ENCODE measurements at places on chromosomes 6 and 20.

GRCh38 chr20:14997791-14998190 is 660.4 kb upstream of the FLRT3 start:
- DNase-seq, result no peak

GRCh38 chr6:128233531-128233930 is 286.9 kb downstream of the PTPRK start:
- no peak for DNase-seq

GRCh38 chr20:11143481-11143880 is 469.7 kb upstream of the JAG1 start:
- no peak for DNase-seq

DNA sequence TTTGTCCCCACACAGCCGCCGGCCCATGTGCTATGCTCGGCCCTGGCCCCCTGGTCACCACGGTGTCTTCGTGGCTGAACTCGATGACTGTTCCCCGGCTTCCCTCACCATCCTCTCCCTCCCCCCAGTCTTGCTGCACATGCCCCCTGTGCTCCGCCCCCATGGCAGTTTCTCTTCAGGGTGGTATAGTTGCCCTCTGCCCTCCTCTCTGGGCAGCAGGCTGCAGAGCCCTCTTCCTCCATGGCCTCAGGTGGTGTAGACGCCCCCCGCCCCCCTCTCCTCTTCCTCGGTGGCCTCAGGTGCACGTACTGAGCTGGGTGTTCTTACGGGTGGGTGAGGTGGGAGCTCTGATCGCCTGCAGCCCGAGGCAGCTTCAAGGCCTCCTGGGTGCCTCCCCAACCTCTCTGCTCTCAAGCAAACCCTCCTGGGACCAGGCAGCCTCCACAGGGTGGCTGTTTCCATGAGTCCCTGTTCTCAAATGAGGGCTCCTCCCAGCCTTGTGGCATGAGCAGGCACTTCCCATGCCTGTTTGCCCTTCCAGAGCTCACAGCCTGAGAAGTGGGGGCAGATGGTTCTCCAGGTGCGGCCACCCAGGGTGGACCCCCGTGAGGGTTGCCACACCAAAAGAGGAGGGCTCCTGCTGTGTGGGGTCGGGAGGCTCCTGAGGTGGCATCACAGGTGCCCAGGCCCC is 24.8 kb downstream of the COL20A1 start:
- DNase-seq, result no peak

DNA sequence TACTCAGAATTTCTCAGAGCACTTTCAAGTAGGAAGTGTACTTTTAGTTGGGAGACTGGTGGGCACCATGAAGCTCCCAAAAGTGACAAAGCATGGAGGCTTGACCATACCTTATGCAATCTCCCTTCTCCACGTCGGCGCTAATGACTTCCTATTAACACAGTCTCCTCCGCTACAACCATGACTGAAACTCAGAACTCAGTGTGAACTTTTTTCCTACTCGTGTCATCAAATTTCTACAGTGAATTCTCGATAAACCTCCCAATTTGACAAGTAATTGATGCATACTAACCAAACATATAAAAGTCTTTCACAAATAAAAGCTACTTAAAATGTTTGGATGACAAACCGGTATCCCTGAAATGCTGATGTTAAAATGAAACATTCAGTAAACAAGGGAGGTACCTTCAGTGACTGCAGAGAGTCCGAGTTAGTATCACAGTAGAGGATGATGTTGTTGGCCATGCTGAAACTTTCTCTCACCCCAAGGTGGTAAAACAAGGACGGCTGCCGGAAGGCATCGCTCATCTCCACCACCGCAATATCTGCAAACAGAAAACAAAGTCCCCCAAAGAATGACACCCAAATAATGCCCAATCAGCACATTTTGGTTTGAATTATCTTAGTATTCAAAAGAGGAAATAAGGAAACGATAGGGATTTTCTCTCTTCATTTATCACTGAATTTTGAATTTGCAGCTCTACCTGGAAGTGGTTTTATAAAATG is 72.1 kb downstream of the MAP3K5 start:
- DNase-seq, result no peak

- DNase-seq, result no peak
Observed at GRCh38 chr20:1623501-1624205, 3.8 kb upstream of the SIRPB1 start.

DNA sequence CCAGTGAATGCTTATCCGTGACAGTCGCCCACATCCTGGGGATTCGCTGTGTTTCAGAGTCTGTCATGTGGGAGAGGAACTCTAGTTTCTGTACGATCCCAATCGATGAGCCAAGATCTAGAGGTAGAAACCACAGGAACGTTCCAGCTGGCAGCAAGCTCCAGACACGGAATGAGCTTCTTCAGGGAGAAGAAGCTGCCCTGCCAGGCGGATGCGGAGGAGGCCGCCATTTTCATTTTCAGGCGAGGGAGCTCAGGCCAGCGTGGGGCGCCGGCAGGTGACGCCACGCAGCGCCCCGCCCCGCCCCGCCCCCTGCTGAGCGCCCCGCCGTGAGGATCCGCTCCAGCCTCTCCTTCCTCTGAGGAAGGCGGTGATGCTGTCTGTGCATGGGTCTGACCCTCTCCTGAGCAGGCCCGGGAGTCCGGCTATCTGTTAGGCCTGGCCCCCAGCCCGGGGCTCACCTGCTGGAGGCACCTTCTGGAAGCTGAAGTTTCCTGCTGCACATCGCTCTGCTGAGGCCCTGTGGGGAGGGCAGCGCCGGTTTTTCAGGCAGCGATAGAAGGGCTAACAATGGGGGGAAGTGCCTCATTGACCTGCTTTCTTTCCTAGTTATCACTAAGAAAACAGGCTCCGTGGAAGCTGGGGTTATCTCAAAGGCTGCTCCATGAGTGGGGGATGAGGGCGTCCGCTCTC is 147.5 kb downstream of the ERMARD start:
- no peak for DNase-seq

DNA sequence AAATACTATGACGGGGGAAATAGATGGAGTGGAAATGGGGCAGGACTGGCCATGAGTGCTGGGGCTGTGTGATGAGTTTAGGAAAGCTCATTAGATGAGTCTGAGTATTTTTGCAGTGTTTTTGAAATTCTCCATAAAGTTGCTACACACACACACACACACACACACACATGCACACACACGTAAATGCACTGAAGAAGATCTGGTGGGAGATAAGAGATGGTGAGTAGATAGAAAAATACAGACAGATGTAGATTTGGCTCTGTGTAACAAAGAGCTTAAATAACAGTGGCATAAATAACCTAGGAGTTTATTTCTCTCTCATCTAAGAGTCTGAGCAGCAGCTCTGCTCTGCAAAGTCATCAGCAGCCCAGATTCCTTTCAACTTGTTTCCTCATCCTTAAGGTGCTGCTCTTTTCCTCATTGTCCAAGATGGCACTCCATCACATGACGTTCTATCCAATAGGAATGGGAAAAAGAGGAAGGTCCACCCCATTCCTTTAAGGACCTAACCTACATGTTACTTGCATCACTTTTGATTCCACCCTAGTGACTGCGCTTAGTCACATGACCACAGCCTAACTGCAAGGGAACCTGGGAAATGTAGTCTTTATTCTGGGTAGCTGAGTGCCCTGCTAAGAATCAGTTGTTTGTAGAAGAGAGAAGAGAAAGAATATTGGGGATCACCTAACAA is 76.4 kb downstream of the EYA2 start:
- no peak for DNase-seq

GRCh38 chr6:76861403-76861802 is 601.9 kb downstream of the HTR1B start:
- DNase-seq, result no peak

GRCh38 chr6:118680452-118681095 is 29.2 kb upstream of the CEP85L start:
- DNase-seq, result no peak

DNA sequence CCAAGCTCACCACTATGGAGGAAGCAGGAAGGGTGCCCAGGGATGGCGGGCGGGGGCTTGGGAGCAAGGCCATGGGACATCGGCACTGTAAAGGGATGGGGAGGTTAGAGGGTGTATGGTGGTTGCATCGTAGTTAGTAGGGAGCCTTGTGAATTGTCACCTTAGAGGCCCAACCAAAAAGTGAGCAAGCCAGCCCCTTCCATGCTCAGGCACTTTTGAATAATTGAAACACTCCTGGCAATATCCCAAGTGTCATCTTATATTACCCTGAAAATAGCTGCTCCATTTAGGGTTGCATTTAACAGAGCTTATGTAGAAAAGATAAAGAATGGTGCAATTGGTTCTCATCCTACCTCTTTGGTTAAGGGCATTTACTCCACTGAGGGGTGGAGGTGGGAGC is 169.2 kb downstream of the SAMD5 start:
- DNase-seq, result no peak

DNA sequence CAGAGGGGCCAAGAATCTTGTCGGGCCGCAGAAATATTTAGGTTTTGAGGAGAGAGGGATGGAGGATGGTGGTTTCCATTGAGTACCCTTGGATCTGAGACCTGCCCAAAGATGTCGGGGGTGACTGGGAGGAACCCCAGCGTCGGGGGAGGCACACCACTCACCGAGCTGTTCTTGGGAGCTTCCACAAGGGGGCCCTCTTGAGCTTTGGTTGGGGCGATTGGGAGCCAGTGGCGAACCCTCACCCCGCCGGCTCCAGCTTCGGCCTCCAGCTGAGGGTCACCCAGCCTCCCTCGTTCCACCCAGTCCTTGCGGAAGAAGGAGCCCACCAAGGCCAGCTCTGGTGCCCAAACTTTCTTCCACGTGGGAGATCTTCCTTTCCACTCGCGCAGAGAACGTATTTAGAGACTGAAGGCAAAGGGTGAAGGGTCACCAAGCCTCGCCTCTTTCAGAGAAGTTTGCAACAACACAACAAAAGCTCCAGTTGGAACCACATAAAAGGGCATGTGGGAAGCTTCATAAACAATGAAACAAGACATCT is 33.6 kb downstream of the APCDD1L start:
- DNase-seq, result peak; percentile 40

GRCh38 chr6:129565811-129566210 is 144.2 kb downstream of the ARHGAP18 start:
- no peak for DNase-seq

DNA sequence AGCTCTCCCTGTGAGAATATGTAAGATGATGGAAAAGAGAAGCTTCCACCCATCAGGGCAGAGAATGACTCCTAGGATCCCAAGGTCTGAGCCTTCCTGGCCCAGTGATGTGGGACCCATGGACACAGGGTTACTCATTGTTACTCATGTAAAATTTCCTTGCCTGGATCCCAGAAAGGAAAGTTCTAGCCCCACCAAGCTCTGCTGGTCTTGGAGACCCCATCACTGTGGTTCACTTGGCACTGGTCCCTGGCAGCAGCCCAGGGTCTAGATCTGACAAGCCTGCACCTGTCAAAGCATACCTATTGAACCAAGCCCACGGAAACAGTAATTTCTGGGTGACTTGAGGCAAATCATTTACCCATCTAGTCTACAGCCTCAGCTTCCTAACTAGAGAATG is 22.1 kb downstream of the MDGA1 start:
- no peak for DNase-seq

- DNase-seq, result no peak
Observed at GRCh38 chr20:5848711-5849505, 98.7 kb downstream of the SHLD1 start.

DNA sequence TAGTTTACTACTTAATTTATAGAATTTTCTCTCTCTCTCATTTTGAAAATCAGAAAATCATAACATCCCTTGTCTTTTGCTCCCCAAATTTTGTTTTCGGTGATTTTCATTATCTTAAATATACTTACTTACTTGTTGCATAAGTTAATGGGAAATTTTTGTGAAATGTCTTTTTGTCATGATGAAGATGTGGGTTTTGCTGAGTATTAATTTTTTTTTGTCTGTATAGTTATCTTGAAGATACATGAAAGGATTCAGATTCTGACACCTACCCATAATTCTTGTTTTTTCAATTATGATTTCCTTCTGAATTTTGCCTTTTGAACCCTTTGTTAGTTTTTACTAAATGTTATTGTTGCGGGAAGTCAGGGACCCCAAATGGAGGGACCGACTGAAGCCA is 817.9 kb downstream of the EYS start:
- DNase-seq, result no peak

GRCh38 chr6:120278689-120279396 is 929.3 kb upstream of the MAN1A1 start:
- no peak for DNase-seq

GRCh38 chr6:68086199-68086598 is 548.9 kb upstream of the ADGRB3 start:
- no peak for DNase-seq

GRCh38 chr6:169996378-169997051 is 245.1 kb downstream of the ERMARD start:
- no peak for DNase-seq

DNA sequence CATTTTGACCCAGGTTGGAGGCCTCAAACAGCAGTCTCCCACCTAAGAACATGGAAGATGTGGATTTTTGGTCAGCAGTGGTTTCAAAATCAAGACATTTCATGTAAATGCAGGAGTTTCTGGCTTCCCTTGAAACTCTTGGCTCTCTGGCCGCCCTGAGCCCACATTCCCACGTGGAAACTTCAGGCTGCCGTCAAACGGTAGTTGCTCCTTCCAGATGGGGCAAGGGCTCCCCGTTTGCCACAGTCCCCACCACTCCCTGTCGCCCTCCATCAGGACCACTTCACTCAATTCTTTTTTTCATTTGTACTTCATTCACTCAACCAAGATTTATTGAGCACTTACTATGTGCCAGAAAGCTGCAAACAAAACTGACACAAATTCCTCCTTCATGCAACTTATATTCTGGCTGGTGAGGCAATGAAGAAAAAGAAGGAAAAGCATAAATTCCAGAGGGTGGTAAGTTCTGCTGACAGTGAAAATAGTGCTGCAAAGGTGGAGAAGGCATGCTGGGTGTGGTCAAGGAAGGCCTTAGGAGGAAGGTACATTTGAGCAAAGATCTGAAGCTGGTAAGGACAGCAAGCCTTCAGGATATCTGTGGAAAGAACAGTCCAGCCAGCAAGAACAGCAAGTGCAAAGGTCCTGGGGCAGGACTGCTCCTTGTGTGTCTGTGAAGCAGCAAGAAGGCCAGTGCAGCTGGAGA is 62.9 kb upstream of the PTPN1 start:
- no peak for DNase-seq

DNA sequence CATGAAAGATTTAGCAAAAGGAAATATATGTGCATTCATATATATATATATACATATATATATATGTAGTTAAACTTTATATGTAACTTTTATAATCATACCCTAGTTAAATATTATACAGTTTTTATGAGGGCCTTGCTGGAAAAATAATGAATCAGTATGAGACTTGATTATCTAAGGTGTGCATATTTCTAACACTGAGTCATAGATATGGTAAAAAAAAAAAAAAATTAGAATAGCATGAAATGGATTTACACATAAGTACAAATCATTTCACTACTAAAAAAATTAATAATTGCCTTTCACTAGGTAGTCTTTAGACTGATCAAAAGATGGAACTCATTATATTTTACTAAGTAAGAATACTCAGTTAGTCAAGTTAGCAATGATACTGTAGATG is 51.3 kb upstream of the DST start:
- DNase-seq, result no peak

DNA sequence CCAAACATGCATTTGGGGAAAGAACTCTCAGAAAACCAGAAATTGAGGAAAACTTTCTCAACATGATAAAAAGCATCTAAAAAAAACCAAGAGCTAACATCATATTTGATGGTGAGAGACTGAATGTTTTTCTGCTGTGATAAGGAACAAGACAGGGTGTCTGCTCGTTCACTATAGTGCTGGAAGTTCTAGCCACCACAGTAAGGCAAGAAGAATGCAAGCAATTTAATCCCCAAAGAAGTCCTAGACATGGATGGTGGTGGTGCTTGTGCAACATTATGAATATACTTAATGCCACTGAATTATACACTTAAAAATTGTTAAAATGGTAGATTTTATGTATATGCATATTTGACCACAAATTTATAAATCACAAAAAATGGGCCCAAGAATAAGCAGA is 53.4 kb downstream of the LYRM2 start:
- DNase-seq, result no peak

All from activated T-cell treated with anti-CD3 and anti-CD28 coated beads for 1 hour (primary cell).